ENCODE measurements at places on chromosomes 2 and 18. TPM values are rescaled to one million over a fixed set of nuclear protein-coding genes. Genes with fewer than 3 reads are reported as not detected.

The POTEI gene
- not detected for total RNA-seq

The BOLL gene
- not detected for total RNA-seq

The UGT1A7 gene
- total RNA-seq = not detected

The GKN2 gene
- not detected for total RNA-seq

The GALNT5 gene
- 0.16 TPM for total RNA-seq

The SPATS2L gene
- total RNA-seq = 71.4 TPM

The CNPPD1 gene
- total RNA-seq = 35.9 TPM

The SERPINB3 gene
- total RNA-seq = not detected

The TAF4B gene
- 9.9 TPM for total RNA-seq

The TLX2 gene
- total RNA-seq = not detected

The ANKRD23 gene
- total RNA-seq = 2.9 TPM

The ZC3H6 gene
- 24.3 TPM for total RNA-seq

The GREB1 gene
- 3.8 TPM for total RNA-seq
